ENCODE measurements at places on chromosomes 2 and 18.

DNA sequence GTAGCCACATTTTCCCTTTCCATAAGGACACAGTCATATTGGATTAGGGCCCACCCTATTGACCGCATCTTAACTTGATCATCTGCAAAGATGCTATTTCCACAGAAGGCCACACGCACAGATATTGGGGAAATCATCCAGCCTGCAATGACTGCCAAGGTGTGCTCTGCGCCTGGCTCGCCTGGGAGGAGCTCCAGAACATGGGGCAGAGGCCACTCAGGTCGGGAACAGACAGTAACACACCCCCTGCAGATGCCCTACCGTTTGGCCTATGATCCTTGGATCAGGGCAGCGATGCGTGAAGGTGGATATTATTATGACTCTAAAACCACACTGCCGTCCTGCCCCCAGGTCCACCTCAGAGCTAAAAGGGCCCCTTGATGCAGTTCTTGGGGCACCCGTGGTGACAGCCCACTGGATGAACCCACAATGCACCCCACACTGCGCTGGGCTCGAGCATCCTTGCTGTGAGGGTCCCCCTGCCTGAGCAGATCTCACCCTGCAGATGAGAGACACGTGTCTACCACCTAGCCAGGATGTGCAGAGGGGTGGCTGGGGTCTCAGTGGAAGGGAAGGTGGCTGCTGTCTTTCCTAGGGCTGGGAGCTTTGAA lies 72.9 kb upstream of the ZNF516 start:
- no peak for DNase-seq

DNA sequence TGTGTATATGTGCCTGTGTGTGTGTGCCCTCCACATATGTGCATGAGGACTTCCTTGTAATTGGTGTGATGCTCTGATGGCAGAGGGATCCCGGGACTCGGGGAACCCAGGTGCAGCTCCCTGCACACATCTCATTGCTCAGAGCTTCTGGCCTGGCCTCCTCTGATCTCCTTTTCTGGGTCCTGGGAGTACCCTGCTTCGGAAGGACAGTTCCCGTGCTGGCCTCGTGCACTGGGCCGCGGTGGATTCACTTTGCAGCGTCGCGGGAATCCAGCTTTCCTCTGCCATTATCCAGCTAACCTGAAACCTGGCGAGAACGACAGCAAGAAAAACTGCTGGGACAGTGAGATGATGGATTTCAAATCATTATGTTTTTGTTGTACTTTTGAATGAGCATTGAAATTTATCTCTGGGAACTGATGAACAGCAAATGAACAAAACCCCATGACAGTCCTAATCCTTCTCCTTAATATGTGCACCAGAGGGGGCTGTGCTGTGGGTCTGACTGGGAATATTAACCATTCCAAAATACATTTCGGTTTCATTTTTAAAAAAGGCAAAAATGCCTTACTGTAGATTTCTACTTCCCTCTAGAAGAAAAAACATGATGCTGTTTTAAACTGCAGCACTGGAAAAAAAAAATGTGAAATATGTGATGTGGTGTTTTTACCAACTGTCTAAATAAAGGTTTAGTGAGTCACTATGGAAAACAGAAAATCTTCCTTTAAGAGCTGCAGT lies 78.2 kb downstream of the PTGR3 start:
- DNase-seq: no peak

DNA sequence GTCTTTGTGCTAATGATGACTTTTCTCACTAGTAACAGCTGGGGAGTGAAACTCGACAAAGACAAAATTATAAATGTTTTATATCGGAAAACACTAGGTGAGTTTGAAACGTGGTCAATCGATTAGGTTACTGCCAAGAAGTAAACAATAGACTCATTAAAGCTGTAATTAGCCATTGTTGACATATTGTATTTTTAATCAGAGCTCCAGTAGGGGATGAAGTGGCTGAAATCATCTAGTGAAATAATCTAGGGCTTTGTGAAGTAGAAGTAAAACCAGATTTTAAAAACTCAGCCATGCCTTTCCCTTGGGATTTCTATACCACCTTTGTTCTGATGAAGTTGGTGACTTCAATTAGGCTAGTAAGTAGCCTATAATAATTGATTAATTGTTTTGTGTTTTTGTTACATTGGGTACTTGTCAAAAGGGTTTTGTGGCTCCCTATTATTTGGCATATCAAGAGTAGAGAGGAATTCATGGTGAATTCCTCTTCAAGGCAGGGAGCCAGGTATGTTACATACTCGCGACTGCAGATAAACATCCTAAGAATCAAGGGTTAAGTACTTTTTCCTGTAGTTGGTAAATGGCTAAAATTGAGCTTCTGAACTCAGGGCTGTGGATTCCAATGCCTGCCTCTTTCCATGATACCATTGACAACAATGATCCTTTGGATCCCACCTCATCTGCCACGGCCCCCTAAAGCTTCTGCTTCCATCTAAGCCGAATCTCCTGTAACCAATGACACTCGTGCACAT lies 31.6 kb downstream of the RAB27B start:
- DNase-seq: no peak

- DNase-seq: no peak
Observed at GRCh38 chr18:56322406-56322805, 316.0 kb downstream of the TXNL1 start.

GRCh38 chr2:176126929-176127773 lies 2.4 kb upstream of the HOXD8 start:
- DNase-seq: peak; percentile 72

- DNase-seq: no peak
Observed at GRCh38 chr2:25505622-25506021, 163.9 kb upstream of the DNMT3A start.

DNA sequence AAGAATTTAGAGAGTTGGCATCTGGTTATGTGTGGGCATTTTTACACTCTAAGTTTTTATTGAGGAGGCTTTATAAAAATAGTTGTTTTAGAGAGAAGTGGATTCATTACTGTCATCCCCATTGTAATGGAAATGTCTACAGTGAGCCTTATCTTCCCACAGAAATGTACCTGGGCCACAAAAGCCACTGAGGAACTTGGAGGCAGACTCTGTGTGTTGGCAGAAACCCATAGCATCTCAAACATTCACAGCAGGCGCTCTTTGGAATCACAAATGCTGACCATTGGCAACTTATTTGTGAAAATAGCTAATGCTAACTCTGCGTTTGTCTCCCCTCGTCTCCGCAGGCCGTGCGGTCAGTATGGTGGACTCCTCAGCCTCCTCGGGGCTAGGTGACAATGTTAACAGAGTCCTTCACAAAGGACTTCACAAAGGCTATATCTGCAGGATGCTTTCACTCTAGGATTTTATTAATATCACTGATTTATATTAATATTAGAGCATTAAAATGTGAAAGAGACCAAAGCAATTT lies 689.1 kb upstream of the POU3F3 start:
- no peak for DNase-seq

GRCh38 chr2:9015998-9016397 lies 12.5 kb upstream of the MBOAT2 start:
- no peak for DNase-seq

DNA sequence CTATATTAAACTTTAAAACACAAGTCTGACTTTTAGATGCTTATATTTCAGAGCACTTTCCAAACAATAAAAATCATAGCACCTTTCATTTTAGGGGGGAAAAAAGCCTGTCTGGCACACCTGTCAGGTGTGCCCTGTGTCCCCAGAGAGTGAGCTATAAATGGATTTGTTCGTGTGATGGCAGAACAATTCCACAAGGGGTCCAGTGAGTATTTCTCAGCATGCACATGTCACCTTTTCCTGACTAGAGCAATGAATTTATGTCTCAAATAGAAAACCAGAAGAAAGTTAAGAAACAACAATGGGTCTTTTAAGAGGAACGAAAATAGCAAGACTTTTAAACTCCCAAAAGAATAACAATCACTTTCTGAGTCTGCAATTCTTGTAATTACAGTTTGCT lies 55.9 kb downstream of the ACVR1C start:
- no peak for DNase-seq

GRCh38 chr2:62202019-62202722 lies 6.3 kb downstream of the B3GNT2 start:
- no peak for DNase-seq

DNA sequence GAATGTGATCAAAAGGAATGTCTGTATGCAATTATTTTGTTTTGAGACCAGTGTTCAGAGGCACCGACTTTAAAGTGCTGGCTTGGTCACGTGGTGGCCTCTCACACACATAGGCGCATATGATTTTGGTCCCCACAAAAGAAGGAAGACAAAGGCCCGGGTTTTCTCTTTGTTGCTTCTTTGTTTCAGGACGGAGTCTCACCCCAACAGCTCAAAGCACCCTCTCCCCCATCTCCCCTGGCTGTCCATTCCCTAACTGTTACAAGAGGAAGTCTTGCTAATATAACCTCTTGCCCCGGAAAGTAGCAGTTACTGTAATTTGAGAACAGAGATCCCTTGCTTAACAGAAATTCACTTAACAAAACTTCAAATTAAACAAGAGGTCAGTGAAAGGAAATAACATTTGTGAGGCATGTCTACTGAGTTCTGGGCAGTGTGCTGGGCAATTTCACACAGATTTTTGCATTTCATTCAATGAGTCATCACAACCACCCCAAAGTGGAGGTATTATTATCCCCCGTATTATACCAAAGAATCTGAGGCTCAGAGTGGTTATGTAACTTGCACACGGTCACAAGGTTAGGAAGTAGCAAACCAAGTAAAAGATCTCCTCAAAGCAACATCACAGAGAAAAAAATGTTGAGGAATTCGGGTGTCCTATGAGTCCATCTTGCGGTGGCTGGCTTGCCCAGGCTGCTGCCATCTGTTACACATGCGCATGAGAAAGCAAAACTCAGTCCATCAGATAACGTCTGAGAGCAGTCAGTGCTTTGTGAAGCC lies 75.8 kb downstream of the SDC1 start:
- DNase-seq: no peak

DNA sequence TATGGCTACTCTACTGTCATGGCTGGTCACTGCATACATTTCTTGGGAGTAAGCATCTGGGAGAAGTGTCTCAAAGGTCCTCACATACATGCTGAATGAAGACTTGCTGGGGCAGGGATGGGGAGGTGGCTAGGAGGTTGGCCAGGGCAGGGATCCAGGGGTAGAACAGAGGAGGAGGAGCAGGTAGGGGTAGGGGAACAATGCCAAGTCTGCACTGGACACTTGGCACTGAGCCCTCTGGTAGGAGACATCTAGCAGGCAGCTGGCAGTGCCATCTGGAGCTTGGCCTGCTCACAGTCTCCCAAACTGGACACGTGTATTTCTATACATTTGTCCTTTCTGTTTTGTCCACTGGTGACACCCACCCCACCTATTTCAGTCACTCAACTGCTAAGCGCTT lies 62.7 kb upstream of the REV1 start:
- no peak for DNase-seq

DNA sequence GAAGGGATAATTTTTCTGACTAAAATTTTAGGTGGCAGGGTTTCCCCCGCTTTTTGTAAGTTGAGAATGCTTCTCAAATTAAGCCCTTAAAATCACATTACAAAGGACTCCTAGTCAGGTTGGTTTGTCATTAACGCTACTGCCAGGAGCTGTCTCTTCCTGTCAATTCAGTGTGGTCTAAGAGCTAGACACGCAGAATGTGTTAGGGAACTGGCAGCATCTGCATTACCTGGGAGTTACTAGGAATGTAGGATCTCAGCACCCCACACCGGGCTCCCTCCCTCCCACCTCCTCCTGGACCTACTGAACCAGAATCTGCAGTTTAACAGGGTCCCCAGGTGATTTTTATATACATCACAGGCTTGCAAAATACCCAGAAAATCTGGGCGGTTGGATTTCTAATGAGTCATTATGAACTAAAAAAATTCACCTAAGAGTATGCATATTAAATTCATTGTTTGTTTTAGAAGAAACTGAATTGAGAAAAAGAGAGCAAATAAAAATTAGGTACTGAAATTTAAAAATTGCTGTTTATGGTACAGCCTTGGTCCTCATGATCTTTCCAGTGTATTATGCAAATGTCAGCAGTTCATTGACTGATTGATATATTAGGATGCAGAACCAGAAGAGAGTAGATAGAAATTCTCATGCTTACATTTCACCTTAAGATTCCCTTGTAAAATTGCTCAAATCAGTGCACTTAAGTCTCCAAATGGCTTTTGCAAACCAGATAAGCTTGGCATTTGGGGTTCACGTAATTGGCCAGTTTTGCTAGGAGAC lies 130.9 kb upstream of the ITGA6 start:
- DNase-seq: no peak

DNA sequence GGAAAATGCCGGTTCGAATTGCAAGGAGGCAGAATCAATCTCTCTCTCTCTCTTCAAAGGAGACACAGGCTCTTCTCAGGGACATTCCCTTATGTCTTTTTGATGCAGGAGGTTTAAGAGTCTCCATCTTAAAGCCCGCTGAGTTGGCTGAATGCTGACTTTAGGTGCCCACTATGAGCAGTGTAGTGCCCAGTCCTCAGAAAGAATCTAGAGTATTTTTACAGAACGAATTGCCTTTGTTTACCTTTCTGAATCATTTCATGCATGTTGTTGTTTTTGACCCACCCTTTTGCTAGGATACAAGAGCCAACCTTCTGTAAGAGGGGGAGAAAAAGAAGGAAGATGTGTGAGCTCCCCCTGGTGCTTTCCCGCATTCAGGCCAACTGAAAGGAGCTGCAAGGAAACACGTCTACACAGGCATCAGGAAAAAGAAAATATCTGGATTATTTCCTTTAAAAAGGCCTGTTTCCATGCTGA lies 193.5 kb upstream of the TCF4 start:
- DNase-seq: no peak

DNA sequence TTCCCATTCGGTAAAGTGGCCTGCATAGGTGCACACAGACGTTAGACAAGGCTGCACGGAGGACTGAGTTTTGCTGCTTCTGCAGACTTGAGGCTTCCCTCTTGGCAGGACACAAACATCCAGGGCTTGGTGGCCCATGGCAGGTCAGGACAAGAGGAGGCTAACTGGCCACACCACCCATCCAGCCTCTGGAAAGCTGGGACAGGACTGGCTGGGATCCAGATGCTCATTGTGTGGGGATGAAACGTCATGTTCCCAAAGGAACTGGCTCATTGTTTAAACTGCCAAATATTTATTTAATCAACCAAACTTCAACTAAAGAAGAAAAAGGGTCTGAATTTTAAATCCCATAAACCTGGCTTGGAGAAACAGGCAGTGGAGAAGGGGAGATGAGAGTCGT lies 239.1 kb upstream of the EPAS1 start:
- no peak for DNase-seq

DNA sequence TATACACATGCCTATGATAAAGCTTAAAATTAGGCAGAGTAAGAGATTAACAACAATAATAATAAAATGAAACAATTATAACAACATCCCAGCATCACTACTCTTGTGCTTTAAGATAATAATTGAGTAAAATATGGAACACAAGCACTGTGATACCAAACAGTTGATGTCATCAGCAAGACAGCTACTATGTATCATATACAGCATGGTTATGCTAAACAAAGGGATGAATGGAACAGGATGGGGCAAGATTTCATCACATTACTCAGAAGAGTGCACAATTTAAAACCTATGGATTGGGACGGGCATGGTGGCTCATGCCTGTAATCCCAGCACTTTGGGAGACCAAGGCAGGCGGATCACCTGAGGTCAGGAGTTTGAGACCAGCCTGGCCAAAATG lies 1221.0 kb downstream of the SUCLG1 start:
- no peak for DNase-seq

GRCh38 chr18:79924814-79925731 lies 26.4 kb downstream of the SLC66A2 start:
- DNase-seq: no peak

GRCh38 chr18:74407888-74408287 lies 49.2 kb downstream of the DIPK1C start:
- no peak for DNase-seq
